Fibroblast of lung (primary cell): ENCODE measurements at places on chromosomes 6 and 20. TPM values are rescaled to one million over a fixed set of nuclear protein-coding genes. Genes with fewer than 3 reads are reported as not detected.

The TRIM31 gene
- polyA plus RNA-seq = not detected in 2 replicates

- H3K4me3 ChIP-seq = peak overlapping the region; percentile 51
- H3K36me3 ChIP-seq = no peaks in the 10 kb centered on the region
- no peaks in the 10 kb centered on the region for H3K27me3 ChIP-seq
- peak overlapping the region; percentile 62 for H3K27ac ChIP-seq
- no peaks in the 10 kb centered on the region for H3K4me1 ChIP-seq
These were observed 17.8 kb upstream of the HMGN4 start for GRCh38 chr6:26520237-26520849.

- H3K27ac ChIP-seq = no peak overlapping the region
- DNase-seq = no peak
- no peaks in the 10 kb centered on the region for H3K4me1 ChIP-seq
These were observed 497.1 kb upstream of the ARID1B start for GRCh38 chr6:156280065-156280464.

- H3K4me1 ChIP-seq = no peaks in the 10 kb centered on the region
- H3K27me3 ChIP-seq = no peaks in the 10 kb centered on the region
- no peaks in the 10 kb centered on the region for H3K36me3 ChIP-seq
- DNase-seq = no peak
- no peak overlapping the region for H3K4me3 ChIP-seq
These were observed 129.1 kb upstream of the PTPRT start for GRCh38 chr20:43318755-43319297.

DNA sequence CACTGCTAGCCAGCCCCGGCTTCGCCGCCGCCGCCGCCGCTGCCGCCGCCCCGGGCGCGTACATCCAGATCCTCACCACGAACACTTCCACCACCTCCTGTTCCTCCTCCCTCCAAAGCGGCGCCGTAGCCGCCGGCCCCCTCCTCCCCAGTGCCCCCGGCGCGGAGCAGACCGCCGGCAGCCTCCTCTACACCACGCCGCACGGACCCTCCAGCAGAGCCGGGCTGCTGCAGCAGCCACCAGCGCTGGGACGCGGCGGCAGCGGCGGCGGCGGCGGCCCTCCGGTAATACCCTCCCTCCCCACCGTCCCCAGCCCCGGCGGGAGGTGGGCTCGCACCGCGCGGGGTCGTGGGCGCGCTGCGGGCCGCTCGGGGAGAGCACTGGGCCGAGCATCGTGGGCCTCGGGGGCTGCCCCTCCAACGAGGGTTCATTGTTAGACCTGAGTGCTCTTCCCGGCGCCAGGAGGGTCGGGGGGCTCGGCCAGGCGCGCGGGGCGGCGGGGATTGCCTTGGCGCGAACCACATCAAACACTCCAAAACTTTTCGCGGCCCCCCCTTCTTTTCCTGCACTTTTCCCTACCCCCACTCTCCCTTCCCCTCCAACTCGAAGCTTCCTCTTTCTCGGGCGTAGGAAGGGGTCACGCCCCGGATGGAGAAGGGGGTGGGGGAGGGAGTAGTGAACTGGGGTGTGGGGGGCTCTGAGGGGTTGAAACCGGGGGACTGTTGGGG, 827 bp downstream of the E2F3 start:
- no peaks in the 10 kb centered on the region for H3K27me3 ChIP-seq
- H3K36me3 ChIP-seq = peaks cover 2% of the 10 kb centered on the region
- DNase-seq = peak; percentile 21
- H3K4me1 ChIP-seq = no peaks in the 10 kb centered on the region
